GM12865 (cell line): ENCODE measurements at places on chromosomes 2 and 18.

- DNase-seq, result no peak
These were observed 149.7 kb downstream of the UPP2 start for GRCh38 chr2:158251356-158251755.

DNA sequence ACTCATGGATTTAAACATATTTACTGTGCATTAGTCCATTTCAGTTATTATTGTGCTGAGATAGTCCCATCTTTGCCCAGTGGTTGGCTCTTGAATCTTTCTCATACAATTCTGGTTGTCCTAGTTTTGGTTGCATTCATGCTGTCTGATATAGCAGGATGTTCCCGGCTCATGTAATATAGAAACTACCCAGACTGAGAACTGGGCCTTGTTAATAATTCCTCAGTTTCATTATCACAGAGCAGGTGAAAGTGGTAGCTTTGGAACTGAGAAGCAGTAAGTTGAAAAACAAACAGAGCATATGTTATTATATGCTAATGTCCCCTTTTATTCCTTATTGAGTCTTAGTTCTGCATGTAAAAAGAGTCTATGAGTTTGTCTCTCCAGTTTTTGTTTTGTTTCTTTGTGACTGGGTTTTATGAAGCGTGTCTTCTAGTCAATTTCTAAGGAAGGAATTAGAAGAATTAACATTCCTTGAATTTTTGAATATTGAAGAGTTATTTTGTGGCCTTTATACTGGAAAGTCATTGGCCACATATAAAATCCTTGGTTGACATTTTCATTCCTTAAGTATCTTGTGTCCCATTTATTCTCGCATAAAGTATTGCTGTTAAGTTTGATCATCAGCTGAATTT is 43.3 kb downstream of the EIF5B start:
- DNase-seq, result peak; percentile 35

DNA sequence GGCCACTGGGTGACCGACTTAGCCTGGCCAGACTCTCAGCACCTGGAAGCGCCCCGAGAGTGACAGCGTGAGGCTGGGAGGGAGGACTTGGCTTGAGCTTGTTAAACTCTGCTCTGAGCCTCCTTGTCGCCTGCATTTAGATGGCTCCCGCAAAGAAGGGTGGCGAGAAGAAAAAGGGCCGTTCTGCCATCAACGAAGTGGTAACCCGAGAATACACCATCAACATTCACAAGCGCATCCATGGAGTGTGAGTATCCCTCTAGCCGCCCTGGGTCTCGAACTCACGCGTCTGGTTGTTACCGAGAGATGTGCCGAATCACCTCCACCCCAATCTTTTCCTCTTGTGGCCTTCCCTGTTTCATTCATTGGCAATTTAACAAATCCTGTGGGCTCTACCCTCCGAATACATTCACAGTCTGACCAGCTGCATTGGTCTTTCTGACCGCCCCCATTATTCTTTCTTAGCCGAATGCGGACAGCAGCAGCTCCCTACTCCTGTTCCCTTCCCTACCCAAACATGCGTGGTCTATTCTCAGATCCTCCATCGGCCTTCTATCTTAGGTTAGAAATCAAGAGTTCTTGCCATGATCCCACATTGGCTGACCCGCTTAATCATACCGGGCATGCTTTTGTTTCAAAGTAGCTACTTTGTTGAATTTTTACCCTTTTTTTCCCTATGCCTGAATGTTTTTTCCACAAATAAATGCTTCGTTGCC is 631 bp downstream of the RPL31 start:
- peak; percentile 34 for DNase-seq

- no peak for DNase-seq
These were observed 25.2 kb downstream of the NUP35 start for GRCh38 chr2:183149489-183149888.

GRCh38 chr2:141946016-141946415 is 184.8 kb downstream of the LRP1B start:
- DNase-seq, result no peak

DNA sequence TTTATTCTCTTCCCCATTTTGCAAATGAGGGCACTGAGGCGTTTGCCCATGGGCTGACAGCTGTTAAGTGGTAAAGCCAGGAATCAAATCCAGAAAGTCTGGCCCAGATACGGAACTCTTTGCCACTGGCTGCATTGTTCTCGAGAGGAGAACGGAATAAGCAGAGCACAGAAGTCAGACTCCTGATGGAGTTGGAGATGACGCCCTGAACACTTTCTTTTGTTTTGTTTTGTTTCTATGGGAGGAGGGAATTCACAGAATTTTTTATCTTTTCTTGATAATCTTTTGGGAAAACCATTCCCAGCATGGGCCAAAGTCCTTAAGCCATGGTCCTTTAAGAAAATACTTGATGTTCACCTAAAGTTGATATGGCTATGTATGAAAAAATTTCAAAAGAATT is 322.2 kb downstream of the RDH14 start:
- no peak for DNase-seq

DNA sequence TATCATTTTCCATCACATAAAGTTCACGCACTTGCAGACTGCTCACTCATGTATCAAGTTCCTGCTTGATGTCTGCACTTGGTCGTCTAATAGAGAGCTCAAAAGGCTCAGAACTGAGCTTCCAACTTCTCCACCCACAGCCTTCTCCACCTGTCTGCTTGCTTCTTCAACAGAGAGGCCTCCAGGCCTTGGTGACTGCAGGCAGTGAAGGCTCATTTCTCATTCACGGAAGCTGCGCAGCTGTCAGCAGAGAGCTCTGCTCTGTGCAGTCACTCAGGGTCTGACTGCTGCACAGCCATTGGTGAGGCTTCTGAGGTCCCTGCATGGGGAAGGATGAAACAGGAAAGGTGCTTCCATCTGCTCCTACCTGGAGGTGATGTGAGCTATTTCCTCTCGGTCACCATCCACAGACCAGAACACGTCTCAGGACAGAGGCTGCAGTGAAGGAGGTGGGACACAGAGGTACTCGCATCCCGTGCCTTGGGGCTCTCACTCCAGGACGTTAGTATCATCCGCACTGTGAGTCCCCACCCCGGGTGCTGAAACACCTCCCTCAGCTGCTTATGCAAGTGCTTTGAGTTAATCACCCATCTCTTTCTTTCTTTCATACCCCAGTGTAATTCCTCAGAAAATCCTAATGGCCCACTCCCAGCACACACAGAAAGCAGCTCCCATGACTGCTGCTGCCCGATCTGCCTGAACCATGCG is 126.2 kb downstream of the TMEM18 start:
- DNase-seq, result no peak
